ENCODE measurements at places on chromosomes 2 and 18.

GRCh38 chr2:16389611-16390010 lies 276.0 kb downstream of the CYRIA start:
- DNase-seq = no peak

DNA sequence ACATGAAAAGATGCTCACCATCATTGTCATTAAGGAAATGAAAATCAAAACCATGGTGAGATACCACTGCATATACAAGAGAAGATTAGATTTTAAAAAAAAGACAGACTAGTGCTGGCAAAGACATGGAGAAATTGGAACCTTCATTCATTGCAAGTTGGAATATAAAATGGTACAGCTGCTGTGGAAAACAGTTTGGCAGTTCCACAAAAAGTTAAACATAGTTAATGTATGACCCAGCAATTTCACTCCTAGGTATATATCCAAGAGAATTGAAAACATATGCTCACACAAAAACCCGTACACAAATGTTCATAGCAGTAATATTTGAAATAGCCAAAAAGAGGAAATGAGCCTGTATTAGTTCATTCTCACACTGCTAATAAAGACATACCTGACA lies 33.7 kb upstream of the MBOAT2 start:
- no peak for DNase-seq

- DNase-seq = no peak
Measured at GRCh38 chr18:77012120-77012519, 120.5 kb downstream of the MBP start.

- DNase-seq = no peak
Measured at GRCh38 chr2:155703917-155704316, 628.6 kb downstream of the NR4A2 start.

DNA sequence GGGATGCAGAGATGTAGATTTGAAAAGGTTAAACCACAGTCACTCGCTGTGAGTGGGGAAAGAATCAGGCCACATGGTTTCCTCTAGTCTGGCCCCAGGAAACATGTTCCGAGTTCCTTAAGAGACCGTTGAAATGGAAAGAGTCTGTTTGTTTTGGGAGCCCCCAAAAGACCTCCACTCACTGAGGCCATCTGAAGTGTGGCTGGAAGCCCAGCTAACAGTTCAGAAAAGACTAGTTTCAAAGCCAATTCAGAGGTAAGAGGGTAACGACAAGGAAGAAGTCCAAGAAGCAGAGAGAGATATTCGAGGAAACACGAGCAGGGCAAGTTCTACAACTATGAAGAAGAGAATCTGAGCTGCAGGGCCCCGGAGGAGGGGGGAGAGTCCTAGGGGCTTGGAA lies 61.0 kb downstream of the APOB start:
- no peak for DNase-seq

GRCh38 chr2:113877711-113878598 lies 11.9 kb upstream of the ACTR3 start:
- DNase-seq = peak; percentile 58

- no peak for DNase-seq
Measured at GRCh38 chr2:163919717-163920116, 183.9 kb upstream of the FIGN start.

DNA sequence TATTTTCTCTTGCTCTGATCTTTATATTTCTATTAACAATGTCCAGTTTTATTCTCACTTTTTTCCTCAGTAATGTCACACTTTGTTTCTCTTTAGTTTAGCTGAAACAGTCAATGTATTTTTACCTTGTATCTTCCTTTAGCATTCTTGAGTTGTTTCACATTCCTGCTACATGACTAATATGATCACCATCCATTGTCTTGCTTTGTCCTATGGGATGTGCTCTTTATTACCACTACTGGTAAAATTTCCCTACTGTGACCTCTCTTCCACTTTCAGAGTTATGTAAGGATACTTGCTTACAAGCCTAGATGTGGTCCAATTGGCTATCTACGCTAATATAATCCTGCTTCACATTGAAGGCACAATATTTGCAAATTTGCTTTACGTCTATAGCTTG lies 457.9 kb downstream of the PIK3C3 start:
- peak; percentile 0 for DNase-seq

GRCh38 chr2:174465327-174465726 lies 21.5 kb downstream of the GPR155 start:
- no peak for DNase-seq

DNA sequence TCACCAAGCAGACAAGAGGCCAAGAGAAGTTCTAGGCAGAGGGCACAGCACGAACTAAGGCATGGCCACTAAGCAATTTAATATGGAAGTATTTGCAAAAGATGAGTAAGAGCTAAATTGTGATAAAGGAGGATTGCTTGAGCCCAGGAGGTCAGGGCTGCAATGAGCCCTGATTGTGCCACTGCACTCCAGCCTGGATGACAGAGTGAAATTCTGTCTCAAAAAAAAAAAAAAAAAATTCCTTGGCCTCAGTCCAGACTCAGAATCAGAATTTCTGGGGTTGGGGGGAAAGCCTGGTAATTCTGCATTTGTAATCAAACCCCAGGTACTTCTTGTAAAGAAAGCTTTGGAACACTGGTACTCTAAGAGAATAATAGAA lies 46.8 kb upstream of the RTN4 start:
- no peak for DNase-seq

DNA sequence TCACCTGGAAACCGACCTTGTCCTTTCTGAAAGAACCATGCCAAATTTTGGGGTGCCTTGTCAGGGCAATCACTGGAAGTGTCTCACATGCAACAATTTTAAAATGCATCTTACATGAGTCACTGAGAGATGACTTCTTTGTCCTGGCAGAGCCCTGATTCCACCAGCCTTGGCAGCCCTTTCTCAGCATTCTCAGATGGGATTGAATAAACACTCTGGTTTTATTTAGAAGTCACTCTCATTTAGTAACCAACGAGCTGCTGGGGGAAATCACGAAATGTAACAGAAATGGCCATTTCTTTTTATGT lies 3.8 kb upstream of the ATP8B1 start:
- peak; percentile 42 for DNase-seq

GRCh38 chr2:23585273-23586170 lies 200.5 kb downstream of the KLHL29 start:
- no peak for DNase-seq

DNA sequence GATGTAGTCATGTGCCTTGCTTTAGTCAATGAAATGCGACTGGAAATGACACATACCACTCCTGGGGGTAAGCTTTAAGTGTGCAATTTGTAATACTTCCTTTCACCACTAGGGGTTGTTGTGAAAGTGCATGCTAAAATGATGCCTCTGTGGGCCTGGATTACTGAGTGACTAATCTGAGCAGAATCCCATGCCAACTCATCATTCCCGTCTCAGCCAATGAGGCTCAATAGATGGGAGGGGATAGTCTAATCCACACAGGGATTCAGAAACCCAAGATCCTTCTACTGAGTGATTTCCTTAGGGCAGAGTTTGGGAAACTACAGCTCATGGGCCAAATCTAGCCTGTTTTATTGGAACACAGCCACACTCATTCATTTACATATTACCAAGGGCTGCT lies 54.0 kb downstream of the HRH4 start:
- DNase-seq = peak; percentile 39

GRCh38 chr2:119108186-119108585 lies 50.4 kb downstream of the C1QL2 start:
- DNase-seq = no peak

GRCh38 chr18:75267643-75268363 lies 57.2 kb downstream of the TSHZ1 start:
- no peak for DNase-seq

GRCh38 chr2:100522430-100522829 lies 40.4 kb upstream of the PDCL3 start:
- no peak for DNase-seq

- DNase-seq = no peak
Measured at GRCh38 chr2:64456293-64456692, 2.3 kb downstream of the LGALSL start.

DNA sequence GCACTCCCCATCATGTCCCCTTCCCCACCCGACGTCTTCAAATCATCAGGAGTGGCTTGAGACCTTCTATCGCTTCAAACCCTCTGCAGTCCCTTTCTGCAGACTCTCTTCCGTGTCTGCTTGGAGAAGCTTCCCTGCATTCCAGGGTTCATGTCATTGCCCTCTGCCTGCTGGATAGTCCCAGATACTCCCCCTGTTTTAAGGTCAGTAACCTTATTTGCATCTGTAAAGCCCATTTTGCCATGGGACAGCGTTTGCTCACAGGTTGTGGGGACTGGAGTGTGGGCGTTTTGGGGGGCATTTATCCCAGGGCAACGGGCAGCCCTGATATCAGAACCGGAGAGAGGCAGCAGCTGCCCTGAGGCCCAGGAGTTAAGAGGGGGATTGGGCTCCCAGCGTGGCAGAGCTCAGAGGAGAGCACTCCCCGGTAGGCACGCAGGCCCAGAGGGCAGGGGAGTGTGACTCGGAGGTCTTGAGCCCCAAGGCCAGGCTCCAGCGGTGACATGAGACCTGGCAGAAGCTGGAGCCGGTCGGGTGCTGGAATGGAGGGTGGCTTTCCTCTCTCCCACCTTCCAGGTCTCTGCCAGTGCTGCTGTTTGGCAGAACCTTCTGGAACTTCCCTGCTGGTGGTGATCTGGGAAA lies 73.8 kb downstream of the RTP5 start:
- no peak for DNase-seq

GRCh38 chr2:6966446-6966940 lies 49.3 kb downstream of the RNF144A start:
- no peak for DNase-seq
